ENCODE measurements at places on chromosomes 3 and 15. TPM values are rescaled to one million over a fixed set of nuclear protein-coding genes. Genes with fewer than 3 reads are reported as not detected.
A peak's percentile ranks its signal among the peaks of the same experiment; 100 is the strongest.

DNA sequence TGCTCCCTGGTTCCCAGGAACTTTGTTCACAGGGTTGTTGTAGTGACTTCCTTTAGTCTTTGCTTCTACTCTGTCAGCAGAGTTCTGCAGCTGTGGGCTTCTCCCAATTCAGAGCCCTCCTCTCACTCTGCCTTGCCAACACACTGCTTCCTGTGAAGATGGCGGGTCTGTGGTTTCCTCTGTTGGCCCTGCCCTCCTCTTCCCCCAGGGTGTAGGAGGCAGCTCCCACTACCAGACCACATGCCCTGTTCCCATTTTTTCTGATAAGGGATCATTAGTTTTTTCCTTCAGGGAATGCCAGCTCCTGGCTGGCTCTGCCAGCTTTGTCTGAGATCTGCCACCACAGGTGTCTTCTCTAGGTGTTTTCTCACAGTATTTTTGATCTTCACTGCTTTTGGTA is 12.7 kb downstream of the SPSB4 start:
- no peaks in the 10 kb centered on the region for H3K27me3 ChIP-seq
- H3K36me3 ChIP-seq: no peaks in the 10 kb centered on the region
- no peak for DNase-seq
- peaks cover 8% of the 10 kb centered on the region for H3K4me1 ChIP-seq
- H3K27ac ChIP-seq: no peak overlapping the region
- H3K4me3 ChIP-seq: no peak overlapping the region

- no peaks in the 10 kb centered on the region for H3K36me3 ChIP-seq
- no peak overlapping the region for H3K27ac ChIP-seq
- DNase-seq: no peak
- H3K4me1 ChIP-seq: no peaks in the 10 kb centered on the region
- no peak overlapping the region for H3K4me3 ChIP-seq
- H3K27me3 ChIP-seq: no peaks in the 10 kb centered on the region
Observed at GRCh38 chr3:191176038-191176785, 22.8 kb upstream of the OSTN start.

- no peaks in the 10 kb centered on the region for H3K27me3 ChIP-seq
- no peaks in the 10 kb centered on the region for H3K36me3 ChIP-seq
- peaks cover 2% of the 10 kb centered on the region for H3K4me1 ChIP-seq
- H3K4me3 ChIP-seq: no peak overlapping the region
- H3K27ac ChIP-seq: no peak overlapping the region
Observed at GRCh38 chr3:30721314-30721634, 114.9 kb downstream of the TGFBR2 start.

DNA sequence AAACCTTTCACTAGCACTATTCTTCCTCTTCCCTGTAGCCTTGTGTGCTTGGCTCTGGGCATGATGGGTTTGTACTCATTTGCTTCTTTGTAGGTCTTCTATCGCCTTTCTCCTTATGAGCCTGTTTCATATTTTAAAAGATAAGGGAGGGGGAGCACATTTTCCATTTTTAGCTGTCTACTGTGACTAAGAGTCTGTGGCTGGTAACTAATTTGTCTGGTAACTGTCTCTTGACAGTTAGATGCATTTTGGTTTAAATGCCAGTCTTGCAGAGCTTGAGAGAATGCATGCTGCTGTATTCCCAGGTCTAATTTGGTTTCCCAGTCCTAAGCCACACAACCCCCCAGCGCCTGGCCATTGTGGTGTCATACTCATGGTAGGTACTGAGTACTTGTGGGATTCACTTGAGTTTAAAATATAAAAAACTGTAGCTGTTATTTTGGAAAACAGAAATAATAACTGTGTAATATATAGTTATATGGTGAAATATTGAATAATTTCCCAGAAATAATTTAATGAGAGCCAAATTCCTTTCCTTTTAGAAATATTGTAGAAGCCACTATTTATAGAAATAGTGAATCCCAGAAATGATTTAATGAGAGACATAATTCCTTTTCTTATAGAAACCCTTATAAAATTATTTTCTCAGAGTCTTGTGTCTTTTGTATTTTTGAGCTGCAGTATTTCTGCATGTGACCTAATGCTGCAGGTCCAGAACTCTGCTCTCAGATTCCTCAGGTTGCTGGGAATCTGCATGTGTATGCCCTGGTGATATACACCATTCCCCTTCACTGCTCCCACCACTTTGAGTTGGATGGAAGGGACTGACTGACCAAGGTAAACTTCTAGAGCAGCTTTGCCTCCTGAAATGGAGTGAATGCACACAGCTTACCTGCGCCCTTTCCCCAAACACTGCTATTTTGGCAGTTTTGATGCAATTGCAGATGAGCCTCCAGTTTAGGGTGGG is 13.9 kb upstream of the GPR171 start:
- peaks cover 7% of the 10 kb centered on the region for H3K36me3 ChIP-seq
- peaks cover 2% of the 10 kb centered on the region for H3K4me1 ChIP-seq
- H3K27me3 ChIP-seq: no peaks in the 10 kb centered on the region
- no peak overlapping the region for H3K27ac ChIP-seq
- H3K4me3 ChIP-seq: no peak overlapping the region
- no peak for DNase-seq

DNA sequence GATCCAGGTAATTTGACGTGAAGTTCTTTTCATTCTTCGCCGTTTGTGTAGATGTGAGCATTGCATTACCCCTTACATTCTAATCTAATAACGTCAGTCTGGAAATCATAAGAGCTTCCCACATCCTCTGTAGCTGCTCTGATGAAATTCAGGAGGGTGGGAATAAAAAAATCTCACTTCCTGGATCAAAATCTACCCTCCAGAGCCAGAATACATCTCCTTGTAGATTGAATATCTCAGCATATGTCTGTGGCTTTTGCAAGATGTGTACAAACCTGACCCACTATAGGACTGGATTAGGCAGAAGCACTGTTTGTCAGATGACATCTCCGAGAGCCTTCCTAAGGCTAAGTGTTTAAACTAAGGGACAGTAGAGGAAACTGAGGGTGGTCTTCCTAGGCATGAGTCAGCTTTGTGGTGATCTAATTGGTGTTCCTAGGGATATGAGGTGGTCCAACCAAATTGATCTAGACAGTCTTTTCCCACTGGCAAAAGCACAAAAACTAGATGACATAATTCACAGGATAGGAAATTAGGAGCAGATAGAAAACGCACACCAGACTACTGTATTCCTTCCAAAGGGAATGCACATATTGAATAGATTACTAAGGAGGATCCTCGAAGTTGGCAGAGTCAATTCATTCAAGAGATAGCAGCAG is 216.3 kb upstream of the LRTM1 start:
- no peak overlapping the region for H3K4me3 ChIP-seq
- DNase-seq: no peak
- H3K27ac ChIP-seq: no peak overlapping the region
- H3K4me1 ChIP-seq: no peaks in the 10 kb centered on the region
- no peaks in the 10 kb centered on the region for H3K27me3 ChIP-seq
- H3K36me3 ChIP-seq: no peaks in the 10 kb centered on the region

GRCh38 chr3:28994161-28994905 is 286.5 kb upstream of the RBMS3 start:
- no peaks in the 10 kb centered on the region for H3K4me1 ChIP-seq
- no peak for DNase-seq
- H3K27me3 ChIP-seq: no peaks in the 10 kb centered on the region
- no peak overlapping the region for H3K4me3 ChIP-seq

- no peak for DNase-seq
- H3K4me1 ChIP-seq: no peaks in the 10 kb centered on the region
- H3K27ac ChIP-seq: no peak overlapping the region
- H3K27me3 ChIP-seq: peaks cover 9% of the 10 kb centered on the region
- H3K36me3 ChIP-seq: no peaks in the 10 kb centered on the region
Observed at GRCh38 chr3:73385568-73385967, 239.2 kb downstream of the PDZRN3 start.

GRCh38 chr15:72907733-72908132 is 124.2 kb upstream of the ADPGK start:
- no peak for DNase-seq
- H3K36me3 ChIP-seq: no peaks in the 10 kb centered on the region
- no peak overlapping the region for H3K4me3 ChIP-seq

DNA sequence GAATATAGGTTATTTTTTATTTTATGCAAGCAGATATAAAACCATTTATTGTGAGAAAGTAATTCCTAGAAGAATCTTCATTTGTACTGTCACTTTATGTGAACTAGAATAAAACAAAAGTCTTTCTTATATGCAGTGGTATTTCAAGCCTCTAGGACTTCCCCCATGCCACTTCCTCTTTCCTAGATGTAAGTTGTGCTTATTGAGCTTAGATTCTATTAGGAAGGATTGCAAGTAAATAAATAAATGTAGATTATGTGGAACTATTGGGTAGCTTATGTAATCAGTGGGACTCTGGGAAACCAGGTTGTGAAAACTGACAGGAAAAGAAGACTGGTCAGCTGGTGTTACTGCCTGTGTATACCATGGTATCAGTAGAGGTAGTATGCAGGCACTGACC is 169.7 kb downstream of the RSRC1 start:
- no peaks in the 10 kb centered on the region for H3K4me1 ChIP-seq
- H3K27ac ChIP-seq: no peak overlapping the region
- H3K36me3 ChIP-seq: peaks cover 41% of the 10 kb centered on the region

DNA sequence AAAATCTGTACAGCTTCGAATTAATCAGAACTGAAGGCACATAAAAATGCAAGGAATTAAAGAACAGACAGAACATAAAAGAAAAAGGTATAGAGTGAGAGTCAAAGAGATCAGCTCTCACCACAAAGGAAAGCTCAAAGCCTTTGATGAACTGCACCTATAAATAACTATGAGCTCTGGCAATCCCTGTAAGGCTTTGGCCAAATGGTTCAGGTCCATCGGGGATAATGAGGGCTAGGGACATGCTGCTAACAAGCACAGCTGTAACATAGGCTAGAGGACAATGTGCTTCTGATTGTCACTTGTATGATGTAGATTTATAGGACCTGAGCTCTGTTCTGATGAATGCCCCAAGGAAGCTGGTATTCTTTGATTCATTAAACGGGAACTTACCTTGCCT is 113.9 kb upstream of the MRPL3 start:
- no peaks in the 10 kb centered on the region for H3K36me3 ChIP-seq
- peaks cover 34% of the 10 kb centered on the region for H3K27me3 ChIP-seq
- H3K27ac ChIP-seq: no peak overlapping the region

DNA sequence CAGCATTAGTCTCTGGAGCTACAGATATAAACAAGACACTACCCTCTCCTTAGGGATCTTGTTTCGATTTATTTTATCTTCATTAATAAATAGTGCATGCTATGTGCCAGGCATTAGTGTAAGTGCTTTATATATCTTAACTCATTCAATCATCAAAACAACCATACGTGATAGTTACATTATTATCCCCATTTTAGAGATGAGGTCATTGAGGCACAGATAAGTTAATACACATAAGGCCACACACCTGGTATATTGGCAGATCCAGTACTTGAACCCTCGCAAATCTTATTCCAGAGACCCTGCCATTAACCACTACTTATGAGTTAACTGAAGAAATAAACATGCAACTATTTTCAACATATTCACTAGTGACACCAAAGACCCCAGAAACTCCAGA is 25.7 kb upstream of the NR2F2 start:
- DNase-seq: no peak
- H3K36me3 ChIP-seq: no peaks in the 10 kb centered on the region
- peaks cover 10% of the 10 kb centered on the region for H3K27me3 ChIP-seq
- H3K4me1 ChIP-seq: no peaks in the 10 kb centered on the region

DNA sequence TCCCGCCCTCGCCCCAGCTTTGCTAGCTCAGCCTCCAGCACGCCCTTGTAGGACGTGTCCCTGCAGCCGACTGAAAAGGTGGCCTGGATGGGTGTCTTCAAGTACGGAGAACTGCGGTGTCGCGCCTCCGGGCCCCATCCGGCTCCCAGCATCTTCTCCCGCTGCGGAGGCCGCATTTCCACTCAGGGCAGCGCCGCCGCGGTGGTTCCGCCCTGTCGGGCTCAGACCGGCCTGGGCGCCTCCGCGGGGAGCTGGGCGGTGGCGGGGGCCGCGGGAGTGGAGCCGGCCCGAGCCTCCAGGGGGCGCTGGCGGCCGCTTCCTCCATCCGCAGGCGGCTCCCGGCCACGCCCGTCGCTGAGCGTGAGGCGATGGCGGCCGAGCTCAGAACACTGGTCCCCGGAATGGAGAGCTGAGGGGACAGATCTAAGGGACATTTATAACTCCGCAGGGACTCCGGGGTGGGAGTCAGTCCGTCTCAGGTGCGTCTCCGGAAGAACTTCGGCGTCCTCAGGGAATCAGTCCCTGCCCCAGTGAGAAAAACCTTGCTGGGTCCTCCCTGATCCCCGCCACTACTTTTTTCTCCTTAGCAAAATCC is 13.6 kb upstream of the SMCO1 start:
- H3K4me1 ChIP-seq: no peaks in the 10 kb centered on the region
- peak overlapping the region; percentile 66 for H3K4me3 ChIP-seq
- DNase-seq: peak; percentile 77
- peaks cover 15% of the 10 kb centered on the region for H3K27me3 ChIP-seq
- no peak overlapping the region for H3K27ac ChIP-seq

DNA sequence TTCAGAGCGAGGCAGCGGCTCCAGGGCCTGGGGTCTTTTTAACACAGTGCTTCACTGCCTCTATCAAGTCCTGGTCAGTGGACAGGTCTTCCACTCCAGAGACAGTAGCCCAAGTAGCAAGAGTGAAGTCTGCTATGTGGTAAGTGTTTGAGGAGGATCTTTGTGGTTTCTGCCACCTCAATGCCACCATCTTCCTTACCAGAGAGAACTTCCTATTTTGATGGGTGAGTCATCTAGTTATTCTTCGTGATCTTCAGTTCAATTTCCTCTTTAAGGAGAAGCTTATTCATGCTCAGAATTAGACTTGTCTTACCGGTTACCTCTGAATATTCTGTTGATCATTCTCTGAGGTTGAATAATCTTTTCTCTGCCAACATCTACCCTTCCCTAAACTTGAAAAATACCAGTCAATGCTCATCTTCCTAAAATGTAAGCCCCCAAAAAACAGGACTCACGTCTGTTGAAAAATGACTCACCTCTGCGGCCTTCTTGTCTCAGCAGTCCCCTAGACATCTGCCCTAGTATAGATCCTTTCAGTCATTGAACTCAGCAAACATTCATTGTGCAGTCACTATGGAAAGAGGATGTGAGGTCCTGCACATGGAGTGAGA is 32.2 kb upstream of the BCL6 start:
- no peak for DNase-seq
- H3K4me3 ChIP-seq: peak overlapping the region; percentile 34
- H3K27me3 ChIP-seq: no peaks in the 10 kb centered on the region
- H3K4me1 ChIP-seq: peaks cover 22% of the 10 kb centered on the region

DNA sequence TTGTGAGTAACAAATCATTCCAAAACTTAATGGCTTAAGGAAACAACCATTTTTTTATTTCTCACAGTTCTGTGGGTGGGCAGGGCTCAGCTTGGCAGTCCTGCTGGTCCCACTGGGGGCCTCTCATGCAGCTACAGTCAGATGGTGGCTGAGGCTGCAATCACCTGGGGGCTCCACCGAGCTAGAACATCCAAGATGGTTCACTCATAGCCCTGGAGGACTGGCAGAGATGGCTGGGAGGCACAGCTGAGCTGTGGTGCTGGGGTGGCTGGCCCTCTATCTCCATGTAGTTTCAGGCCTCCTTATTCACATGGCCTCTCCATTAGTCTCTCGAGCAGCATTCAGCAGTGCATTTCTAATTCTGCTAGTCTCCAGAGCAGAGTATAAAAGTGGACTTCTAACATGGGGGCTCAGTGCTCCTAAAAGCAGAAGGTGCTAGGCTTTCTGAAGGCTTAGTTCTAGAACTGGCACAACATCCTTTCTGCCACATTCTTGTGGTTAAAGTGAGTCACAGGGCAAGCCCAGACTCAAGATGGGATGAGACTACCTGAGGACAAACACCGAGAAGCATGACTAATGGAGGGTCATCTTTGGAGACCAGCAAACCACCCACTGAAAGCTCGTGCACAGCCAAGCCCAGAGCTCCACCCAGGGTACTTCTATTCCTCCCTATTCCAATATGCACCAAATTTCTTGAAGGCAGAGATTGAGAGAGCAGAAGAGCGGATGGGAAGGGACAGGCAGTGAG is 6.3 kb downstream of the CAV3 start:
- H3K27ac ChIP-seq: no peak overlapping the region
- H3K4me3 ChIP-seq: no peak overlapping the region
- no peaks in the 10 kb centered on the region for H3K36me3 ChIP-seq
- peaks cover 9% of the 10 kb centered on the region for H3K27me3 ChIP-seq

Gene DAZL
- total RNA-seq: not detected

Gene TMC3
- total RNA-seq: not detected

Gene CDHR4
- not detected for total RNA-seq
